CD4-positive, alpha-beta T cell treated with Interleukin-17A for 1 hour (primary cell): ENCODE measurements at places on chromosomes 1 and 21.

DNA sequence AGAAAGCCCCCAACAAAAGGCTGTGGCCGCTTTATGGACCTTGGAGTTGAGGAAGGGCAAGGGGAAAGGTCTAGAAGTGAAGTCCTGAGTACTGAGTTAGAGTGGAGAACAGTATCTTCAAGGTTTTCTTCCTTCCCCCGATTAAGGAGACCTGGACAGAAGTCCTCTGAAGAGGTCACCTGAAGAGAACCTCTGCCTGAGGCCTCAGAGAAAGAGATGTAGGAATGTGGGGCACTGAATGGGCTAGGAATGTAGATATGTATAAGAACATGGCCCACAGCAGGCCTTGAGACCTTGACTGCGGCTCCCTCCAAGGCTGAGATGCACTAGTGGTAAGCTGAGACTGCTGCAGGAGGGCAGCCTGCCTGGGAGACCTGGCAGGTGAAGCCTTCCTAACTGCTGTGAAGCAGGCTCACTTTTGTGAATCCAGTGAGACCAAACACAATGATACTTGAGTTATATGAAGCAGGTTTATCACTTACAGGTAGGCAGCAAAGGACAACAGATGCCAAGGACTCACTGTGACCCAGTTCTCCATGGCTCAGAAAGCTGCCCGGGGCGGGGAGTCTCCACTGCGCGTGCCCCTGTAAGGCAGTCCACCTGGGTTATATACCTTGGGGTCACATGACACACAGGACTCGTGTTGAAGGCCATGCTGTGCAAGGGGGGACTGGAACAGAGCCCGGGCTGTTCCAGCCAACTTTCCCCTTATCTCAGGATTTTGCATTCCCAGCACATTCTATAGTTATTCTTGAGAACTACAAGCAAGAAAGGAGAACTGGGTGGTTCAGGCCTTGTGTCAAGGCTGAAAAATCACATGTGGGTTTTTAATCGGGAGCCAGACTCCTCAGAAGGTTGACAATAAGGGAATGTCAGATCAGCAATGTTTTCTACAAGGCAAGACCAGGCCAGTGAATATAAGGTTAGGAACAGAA lies 78.8 kb upstream of the PPM1J start:
- no peak for DNase-seq

GRCh38 chr1:109764561-109765482 lies 1.1 kb upstream of the EPS8L3 start:
- DNase-seq, result no peak

GRCh38 chr1:230818367-230818766 lies 50.0 kb downstream of the C1orf198 start:
- no peak for DNase-seq

DNA sequence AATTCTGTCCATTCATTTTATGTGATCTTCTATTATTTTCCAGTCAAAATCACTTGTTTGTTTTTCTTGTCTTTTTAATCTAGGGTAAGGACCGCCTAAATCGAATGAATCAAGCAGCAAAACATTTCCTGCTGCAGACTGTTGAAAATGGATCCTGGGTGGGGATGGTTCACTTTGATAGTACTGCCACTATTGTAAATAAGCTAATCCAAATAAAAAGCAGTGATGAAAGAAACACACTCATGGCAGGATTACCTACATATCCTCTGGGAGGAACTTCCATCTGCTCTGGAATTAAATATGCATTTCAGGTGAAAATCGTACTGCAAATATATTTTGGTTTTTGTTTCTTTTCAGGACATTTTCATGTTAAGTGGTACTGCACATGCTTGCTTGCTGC lies 20.5 kb downstream of the CLCA4 start:
- DNase-seq, result no peak

- DNase-seq, result no peak
These were observed 2.4 kb downstream of the AUNIP start for GRCh38 chr1:25856856-25857255.

DNA sequence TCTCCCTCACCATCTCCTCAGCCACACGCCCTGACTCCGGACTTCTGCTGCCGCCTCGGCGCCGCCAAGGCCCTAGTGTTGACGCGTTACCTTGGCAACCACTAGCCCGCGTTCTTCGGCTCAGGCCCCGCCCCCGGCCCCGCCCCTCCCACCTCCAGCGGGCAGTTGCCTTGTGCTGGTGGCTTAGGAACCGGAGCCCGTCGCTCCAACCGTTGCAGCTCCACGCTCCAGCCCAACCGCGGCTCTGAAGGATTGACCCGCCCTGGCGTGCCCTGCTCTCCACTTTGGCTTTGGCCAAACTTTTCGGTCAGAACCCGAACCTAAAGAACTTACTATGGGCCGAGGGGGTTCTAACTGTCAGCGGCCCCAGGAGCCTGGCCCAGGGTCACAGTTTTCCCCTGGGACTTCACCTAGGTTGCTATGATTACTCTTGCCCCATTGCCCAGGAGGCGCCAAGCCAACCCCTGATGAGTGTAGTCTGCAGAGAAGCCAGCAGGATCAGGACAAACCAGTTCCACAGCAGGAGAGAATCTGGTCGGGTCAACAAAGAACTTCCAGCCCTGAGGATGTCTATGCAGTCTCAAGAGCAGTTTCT lies at the start of gene CFAP45:
Gene CFAP45 (minus strand): TSS at position 80 of the 595 bp plus-strand sequence. CDS start 67 bp downstream, at position 13.
- peak; percentile 55 for DNase-seq

DNA sequence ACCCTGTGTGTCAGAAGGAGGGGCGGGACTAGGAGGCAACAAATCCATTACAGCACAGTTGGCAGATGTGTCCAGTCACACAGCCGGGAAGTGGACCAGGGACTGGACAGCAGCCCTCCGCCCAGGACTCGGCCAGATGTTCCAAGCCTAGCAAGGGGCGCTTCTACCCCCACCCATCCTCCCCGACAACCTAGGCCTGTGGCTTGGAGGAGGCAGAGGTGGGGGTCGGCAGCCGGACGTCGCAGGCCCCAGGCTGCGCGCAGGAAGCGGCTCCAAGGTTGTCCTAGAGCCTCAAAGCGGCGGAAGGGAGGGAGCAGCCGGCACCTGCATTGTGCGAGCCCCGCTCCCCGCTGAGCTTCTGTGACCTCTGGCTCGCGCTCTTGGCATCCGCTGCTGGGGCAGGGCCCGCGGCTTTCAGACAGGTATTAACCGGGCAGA lies 20.6 kb upstream of the MYCL start:
- no peak for DNase-seq

DNA sequence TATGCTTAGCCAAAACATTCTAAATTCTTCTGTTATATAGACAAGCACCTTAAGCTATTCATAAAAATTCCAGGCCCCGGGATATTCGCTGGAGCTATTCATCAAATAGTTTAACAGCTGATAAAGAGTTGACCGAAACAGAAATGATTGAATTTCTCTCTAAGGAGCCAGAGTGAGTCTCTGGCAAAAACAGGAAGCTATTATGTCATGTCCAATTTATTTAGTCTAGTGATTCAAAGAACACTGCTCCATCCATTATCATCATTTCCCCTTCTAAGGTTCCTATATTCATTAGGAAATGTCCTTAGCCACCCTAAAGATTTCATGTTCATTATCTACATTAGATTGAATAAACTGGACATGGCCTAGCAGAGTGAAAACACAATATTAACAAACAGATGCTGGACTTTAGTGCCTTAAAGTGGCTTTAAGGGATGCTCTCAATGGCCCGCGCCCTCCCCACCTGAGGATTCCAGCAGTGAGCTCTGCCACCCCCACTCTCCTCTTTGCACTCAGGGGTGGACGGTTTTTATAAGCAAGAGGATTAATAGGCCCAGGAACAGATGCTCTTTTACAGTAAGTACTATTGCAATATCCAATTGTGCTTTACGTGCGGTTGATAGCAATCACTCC lies 122.1 kb upstream of the RGS1 start:
- DNase-seq, result no peak

DNA sequence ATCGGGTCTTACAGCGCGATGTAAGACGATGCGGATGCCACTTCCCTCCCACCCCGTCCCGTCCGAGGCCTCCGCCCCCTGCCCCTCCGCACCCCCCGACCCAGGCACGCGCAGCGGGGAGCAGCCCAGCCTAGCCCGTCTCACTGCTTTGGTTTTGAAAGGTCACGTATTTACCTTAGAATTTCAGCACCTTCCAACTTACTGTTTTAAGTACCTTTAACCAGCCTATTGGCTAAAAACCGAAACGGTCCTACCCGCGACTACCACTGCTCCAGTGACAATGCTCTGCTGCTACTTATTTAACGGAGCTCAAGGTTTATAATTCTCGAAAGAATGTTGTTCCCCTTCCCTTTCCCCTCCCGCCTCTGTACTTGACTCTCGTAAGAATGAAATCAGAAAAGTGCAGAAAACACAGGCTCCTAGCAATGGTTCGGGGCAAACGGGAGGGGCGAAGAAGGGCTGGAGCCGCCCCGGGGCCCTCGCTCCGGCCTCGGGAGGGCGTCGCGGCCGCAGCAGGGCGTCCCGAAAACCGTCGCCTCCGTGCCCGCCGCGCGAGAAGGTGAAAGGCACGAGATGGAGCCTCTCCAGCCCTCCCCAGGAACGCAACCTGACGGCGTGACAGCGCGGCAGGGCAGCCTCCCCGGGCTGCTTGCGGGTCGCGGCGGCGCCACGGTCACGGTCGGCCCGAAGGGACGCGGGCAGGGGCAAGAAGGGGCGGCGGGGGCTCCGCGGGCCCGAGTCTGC lies 667 bp downstream of the TMEM50B start:
- DNase-seq, result peak; percentile 54

GRCh38 chr1:30603081-30603858 lies 120.1 kb downstream of the MATN1 start:
- no peak for DNase-seq

GRCh38 chr1:224045556-224045955 lies 68.4 kb upstream of the FBXO28 start:
- DNase-seq, result no peak

DNA sequence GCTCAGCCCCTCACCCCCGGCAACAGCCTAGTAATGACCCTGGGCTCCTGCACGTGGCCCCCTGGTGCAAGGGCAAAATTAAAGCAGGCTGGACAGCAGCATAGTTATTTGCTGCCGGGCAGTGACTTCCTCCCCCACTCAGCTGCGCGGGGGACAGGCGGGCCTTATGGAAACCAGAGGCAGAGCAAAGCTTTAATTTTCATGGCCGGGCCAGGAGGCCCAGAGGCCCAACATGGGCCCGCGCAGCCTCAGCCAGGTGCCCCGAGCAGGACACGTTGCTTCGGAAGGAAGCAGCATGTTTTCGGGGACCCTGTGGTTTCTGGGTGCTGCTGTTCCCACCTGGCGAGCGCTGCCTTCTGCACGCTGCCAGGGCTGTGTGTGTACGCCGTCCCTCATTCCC lies 89.9 kb upstream of the ARHGEF16 start:
- DNase-seq, result no peak

DNA sequence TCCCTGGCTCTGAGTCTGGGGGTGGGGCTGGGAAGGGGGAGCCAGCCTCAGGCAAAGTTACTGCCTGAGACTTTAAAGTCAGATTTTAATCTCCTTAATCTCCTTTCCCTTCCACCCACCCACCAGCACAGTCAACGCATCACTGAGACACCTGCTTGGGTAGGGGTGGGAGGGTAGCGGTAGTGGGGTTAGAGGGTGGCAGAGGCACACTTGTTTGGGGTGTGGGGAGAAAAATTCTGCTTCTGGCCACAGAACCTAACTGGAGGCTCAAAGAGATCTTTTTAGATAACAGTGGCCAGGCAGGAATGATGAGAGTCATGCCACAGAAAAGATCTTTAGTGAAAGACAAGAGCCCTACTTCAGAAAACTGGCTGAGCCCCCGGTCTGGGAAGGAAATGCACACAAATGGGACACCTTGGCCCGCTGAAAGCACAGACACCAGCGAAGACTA lies 44.1 kb downstream of the CD247 start:
- peak; percentile 68 for DNase-seq

DNA sequence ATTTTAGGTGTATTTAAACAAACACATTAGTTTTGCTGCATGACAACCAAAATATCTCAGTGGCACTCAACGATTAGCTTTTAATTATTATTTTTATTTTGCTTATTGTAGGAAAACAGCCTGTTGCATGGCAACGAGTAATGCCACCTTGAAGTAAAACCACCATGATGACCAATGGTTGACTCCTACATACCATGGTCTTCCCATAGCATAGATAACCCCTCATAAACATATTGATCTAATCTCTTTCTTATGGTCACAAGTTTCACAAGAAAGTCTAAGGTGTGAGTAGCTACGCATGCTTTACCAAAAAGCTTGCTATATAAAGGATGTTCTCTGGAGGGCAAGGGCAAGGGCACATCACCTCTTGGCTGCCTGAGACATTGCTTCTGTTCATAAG lies 61.5 kb upstream of the PTBP2 start:
- DNase-seq, result no peak

DNA sequence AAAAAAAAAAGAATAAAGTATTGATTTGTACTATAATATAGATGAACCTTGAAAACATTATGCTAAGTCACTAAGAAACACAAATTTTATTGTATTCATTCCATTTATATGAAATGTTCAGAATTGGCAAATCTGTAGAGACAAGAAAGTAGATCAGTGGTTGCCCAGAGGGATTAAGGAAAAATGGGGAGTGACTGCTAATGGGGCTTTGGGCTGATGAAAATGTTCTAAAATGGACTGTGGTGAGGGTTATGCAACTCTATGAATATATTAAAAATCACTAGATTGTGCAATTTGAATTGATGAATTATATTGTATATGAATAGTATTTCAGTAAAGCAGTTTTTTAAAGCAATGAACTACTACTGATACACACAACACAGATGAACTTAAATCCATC lies 10.0 kb downstream of the GDAP2 start:
- DNase-seq, result no peak

DNA sequence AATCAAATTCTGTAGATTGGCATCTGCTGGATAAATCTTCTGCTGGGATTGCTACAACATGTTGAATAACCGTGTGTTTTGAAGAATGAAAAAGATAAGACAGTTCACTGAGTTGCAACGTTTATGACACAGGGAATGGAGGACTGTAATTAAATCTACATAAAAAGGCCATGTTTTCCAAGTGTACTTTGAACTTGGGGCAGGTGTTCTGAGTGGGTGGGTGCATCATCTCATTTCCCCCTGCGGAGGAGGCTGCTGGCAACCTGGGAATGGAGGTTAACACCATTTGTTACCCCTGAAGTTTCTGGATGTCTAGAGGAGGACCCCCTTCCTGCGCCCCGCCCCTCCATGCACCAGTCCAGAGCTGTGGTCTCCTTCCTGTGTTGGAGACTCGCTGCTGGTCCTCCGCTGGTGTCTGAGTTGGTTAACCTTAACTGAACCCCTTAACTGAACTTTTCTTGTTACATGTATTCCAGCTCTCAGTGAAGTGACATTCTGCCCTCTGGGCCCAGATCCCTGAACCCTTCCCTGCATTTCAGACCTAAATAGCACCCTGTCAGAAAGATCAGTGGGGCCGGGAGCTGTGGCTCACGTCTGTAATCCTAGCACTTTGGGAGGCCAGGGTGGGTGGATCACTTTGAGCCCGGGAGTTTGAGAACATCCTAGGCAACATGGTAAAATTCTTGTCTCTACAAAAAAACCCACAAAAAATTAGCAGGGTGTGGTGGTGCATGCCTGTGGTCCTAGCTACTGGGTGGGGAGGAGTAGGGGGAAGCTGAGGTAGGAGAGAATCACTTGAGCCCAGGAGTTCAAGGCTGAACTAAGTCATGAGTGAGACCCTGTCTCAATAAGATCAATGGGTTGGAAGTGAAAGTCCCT lies 31.8 kb downstream of the UCK2 start:
- no peak for DNase-seq
